ENCODE measurements at places on chromosomes 1 and 21.

DNA sequence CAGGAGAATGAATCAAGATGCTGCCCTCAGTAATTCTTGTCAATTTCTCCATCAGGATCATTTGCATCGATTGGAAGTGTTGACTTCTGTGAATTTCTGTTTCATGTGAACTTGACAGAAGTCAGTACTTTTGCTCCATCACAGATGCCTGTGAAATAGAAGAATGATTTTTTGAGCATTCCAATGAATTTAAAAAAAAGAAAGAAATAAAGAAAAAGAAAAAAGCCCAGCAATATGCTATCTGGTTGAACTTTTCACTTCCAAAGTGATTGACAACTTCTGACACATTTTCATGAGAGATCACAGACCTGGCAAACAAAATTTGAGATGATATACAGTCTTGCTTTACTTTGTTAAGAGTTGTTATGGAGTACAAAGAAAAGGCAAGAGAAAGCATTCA, 175.3 kb downstream of the RWDD3 start:
- no peak for DNase-seq

GRCh38 chr1:91804546-91805023, 81.4 kb downstream of the TGFBR3 start:
- no peak for DNase-seq

DNA sequence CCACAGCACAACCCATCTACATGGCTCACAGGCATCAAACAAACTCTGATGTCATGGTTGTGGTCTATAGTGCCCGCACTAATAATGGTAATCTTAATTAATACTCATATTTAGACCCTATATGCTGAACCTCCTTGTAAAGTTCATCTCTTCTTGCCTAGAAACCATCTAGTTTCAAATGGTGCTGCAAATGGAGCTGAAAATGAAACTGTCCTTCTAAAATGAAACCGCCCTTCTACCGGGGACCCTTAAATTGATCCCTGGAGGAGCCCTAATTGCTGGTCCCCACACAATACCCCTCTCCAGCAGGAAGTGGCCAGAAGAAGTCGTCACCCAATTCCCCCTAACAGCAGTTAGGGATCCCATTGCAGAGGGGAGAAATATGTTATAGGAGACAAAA, 612.6 kb downstream of the MRPL39 start:
- DNase-seq, result no peak

GRCh38 chr21:17492415-17493168, 20.3 kb upstream of the CXADR start:
- DNase-seq, result no peak

DNA sequence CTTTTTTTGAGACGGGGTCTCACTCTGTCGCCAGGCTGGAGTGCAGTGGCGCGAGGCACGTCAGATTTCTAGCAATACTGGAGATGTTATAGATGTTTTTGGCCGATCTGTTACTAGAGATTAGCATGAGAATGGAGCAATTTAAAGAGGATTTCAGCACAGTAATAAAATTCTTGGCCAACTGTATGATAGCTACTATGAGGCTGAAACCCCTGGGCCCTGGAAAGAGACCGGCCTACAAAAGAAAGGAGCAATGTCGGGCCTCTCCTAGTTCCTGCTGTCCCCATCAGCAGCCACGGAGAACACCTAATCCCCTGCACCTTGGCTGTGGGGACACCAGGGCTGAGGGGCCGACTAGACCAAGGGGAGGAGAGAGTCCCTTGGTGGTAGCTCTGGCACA, 9.5 kb upstream of the GNPAT start:
- DNase-seq, result no peak
